Karpas-422 (cell line): ENCODE measurements at places on chromosomes 1 and 21. TPM values are rescaled to one million over a fixed set of nuclear protein-coding genes. Genes with fewer than 3 reads are reported as not detected.

Gene SPRTN
- 17.4 and 18.9 TPM in 2 replicates for total RNA-seq

- no peak overlapping the region for H3K4me3 ChIP-seq
- H3K27me3 ChIP-seq, result no peaks in the 10 kb centered on the region
- H3K36me3 ChIP-seq, result no peaks in the 10 kb centered on the region
- DNase-seq, result no peak
- no peaks in the 10 kb centered on the region for H3K4me1 ChIP-seq
Observed at GRCh38 chr1:193929374-193930033, 743.1 kb upstream of the B3GALT2 start.

- no peaks in the 10 kb centered on the region for H3K4me1 ChIP-seq
- no peaks in the 10 kb centered on the region for H3K27me3 ChIP-seq
- no peak overlapping the region for H3K4me3 ChIP-seq
- no peaks in the 10 kb centered on the region for H3K36me3 ChIP-seq
- H3K27ac ChIP-seq, result no peak overlapping the region
Observed at GRCh38 chr1:65509912-65510680, 89.6 kb downstream of the LEPR start.

DNA sequence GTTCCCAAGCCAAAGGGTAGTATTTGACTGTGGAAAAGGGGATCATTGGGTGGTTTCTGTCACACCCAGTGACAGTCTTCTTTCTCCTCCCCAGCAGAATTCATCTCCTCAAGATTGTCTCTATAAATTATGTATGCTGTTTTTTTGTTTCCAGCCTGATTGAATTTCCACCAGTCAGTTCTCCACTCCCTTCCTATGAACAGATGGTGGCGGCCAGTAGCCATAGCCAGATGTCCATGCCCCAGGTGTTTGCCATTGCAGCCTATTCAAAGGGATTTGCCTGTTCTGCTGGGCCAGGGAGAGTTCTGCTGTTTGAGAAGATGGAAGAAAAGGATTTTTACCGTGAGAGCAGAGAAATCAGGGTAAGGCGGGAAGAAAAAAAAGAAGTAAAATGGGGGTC, 12.9 kb downstream of the CFAP57 start:
- DNase-seq, result peak; percentile 2
- H3K27ac ChIP-seq, result no peak overlapping the region
- no peak overlapping the region for H3K4me3 ChIP-seq
- no peaks in the 10 kb centered on the region for H3K36me3 ChIP-seq

GRCh38 chr1:31798433-31799195, 17.2 kb downstream of the SPOCD1 start:
- no peaks in the 10 kb centered on the region for H3K36me3 ChIP-seq
- H3K27ac ChIP-seq, result no peak overlapping the region
- no peaks in the 10 kb centered on the region for H3K27me3 ChIP-seq
- peaks cover 8% of the 10 kb centered on the region for H3K4me1 ChIP-seq

Gene THEM5
- not detected in 2 replicates for total RNA-seq

DNA sequence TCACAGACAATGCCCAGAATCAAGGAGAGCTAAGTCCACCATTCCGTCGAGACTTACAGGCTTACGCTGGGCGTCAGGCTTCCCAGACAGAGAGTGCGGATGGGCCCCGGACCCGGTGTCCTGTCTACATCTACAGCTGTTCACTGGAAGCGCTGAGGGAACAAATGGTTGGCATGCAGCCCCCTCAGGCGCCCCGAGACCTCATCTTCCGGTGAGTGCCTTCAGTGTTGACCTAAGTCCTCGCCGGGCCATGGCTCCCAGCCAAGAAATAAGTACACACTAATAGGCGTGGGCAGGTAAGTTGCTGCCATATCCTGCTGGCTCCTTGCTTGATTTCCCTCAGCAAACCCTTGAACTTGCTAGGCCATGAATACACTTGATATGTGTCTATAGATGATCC, 26.2 kb downstream of the HYI start:
- H3K36me3 ChIP-seq, result 0 out of 2 replicates have a peak, but pooled peaks cover 4% of the 10 kb centered on the region
- H3K4me1 ChIP-seq, result no peaks in the 10 kb centered on the region
- no peaks in the 10 kb centered on the region for H3K27me3 ChIP-seq
- no peak for DNase-seq
- H3K27ac ChIP-seq, result no peak overlapping the region

Gene TMEM81
- 1.7 and 2.2 TPM in 2 replicates for total RNA-seq

- no peaks in the 10 kb centered on the region for H3K36me3 ChIP-seq
- H3K27ac ChIP-seq, result no peak overlapping the region
- DNase-seq, result no peak
- no peaks in the 10 kb centered on the region for H3K27me3 ChIP-seq
Observed at GRCh38 chr1:212916481-212917133, 33.7 kb upstream of the VASH2 start.

GRCh38 chr21:26041431-26042180, 129.0 kb downstream of the APP start:
- H3K27me3 ChIP-seq, result no peaks in the 10 kb centered on the region
- no peaks in the 10 kb centered on the region for H3K36me3 ChIP-seq
- H3K27ac ChIP-seq, result no peak overlapping the region
- no peaks in the 10 kb centered on the region for H3K4me1 ChIP-seq
- no peak for DNase-seq

Gene KCNJ9
- not detected in 2 replicates for total RNA-seq

Gene ALG6
- 37.7 and 101 TPM in 2 replicates for total RNA-seq

- no peaks in the 10 kb centered on the region for H3K4me1 ChIP-seq
- no peaks in the 10 kb centered on the region for H3K27me3 ChIP-seq
- H3K4me3 ChIP-seq, result no peak overlapping the region
- DNase-seq, result no peak
Observed at GRCh38 chr1:185487936-185488335, 170.9 kb upstream of the IVNS1ABP start.

DNA sequence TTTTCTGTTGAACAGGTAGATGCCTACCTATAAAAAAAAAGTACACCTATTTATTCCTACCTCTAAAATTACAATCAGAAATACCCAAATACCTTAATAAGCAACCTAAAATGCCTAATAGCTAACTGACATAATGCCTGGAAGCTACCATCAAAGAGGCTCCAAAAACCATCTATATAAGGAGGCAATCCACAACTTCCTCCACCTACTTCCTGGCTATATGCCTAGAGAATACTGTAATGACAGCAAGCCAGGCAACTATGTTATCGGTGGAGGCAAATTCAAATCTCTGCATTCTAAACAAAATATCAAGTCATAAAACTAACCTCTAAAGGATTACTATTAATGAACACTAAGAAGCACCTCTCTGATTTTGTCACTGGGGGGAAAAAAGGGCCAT, 10.1 kb downstream of the ZNF644 start:
- H3K27ac ChIP-seq, result no peak overlapping the region
- H3K36me3 ChIP-seq, result peaks cover 61% of the 10 kb centered on the region
- H3K4me3 ChIP-seq, result no peak overlapping the region

GRCh38 chr1:145983206-145983675, 13.1 kb downstream of the TXNIP start:
- DNase-seq, result no peak
- peaks cover 31% of the 10 kb centered on the region for H3K4me1 ChIP-seq
- no peak overlapping the region for H3K27ac ChIP-seq
- no peaks in the 10 kb centered on the region for H3K36me3 ChIP-seq
- H3K4me3 ChIP-seq, result no peak overlapping the region

GRCh38 chr1:15258833-15259621, 12.0 kb downstream of the FHAD1 start:
- no peaks in the 10 kb centered on the region for H3K27me3 ChIP-seq
- H3K4me3 ChIP-seq, result no peak overlapping the region
- peak; percentile 24 for DNase-seq
- H3K4me1 ChIP-seq, result no peaks in the 10 kb centered on the region
- no peak overlapping the region for H3K27ac ChIP-seq

Gene CFHR4
- not detected in 2 replicates for total RNA-seq

- no peak for DNase-seq
- H3K27ac ChIP-seq, result no peak overlapping the region
- no peak overlapping the region for H3K4me3 ChIP-seq
- no peaks in the 10 kb centered on the region for H3K27me3 ChIP-seq
- peaks cover 1% of the 10 kb centered on the region for H3K4me1 ChIP-seq
Observed at GRCh38 chr1:33370301-33370700, 49.4 kb upstream of the A3GALT2 start.

Gene SLC35F3
- total RNA-seq, result not detected in 2 replicates

Gene TBX19
- 1.1 and 4.1 TPM in 2 replicates for total RNA-seq

Gene PROK1
- not detected in 2 replicates for total RNA-seq

- H3K4me1 ChIP-seq, result no peaks in the 10 kb centered on the region
- H3K4me3 ChIP-seq, result no peak overlapping the region
Observed at GRCh38 chr1:224621813-224622682, 5.9 kb downstream of the CNIH3 start.

DNA sequence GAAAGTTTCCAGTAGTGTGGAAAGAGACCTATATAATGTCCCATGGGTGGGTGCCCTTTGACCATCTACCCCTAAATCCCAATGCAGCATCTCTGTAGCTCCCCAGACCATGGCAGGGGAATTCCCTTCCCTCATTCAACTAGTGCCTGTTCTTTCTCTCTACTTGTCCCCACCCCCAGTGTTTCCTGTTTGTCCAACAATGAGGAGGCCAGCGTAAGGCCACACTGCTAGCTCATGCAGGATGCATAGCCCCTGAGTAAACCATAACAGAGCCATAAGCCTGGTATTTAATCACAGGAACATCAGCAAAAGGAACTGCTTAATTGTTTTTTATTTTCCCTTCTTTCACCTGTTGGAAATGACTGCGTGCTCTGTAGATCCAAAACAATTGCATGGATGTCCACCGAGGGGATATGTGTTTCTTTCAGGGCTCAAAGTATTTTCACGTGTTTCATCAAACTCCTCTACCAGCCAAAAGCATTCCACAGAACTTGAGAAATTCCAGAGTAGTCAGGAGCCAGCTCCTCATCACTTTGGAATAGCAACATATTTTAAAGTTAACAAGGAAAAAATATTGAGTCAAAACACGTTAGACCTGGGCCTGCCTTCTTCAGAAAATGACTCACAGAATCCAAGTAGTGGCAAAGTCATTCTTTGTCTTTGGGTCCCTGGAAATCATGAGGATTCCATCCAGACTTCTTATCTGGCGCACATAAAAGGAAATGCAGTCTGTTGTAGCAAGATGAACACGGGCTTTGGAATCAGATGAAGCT, 162.5 kb upstream of the SGIP1 start:
- DNase-seq, result no peak
- H3K36me3 ChIP-seq, result 0 out of 2 replicates have a peak, but pooled peaks cover 8% of the 10 kb centered on the region
- no peak overlapping the region for H3K27ac ChIP-seq
- H3K4me3 ChIP-seq, result no peak overlapping the region
- H3K4me1 ChIP-seq, result peaks cover 48% of the 10 kb centered on the region
- H3K27me3 ChIP-seq, result no peaks in the 10 kb centered on the region

DNA sequence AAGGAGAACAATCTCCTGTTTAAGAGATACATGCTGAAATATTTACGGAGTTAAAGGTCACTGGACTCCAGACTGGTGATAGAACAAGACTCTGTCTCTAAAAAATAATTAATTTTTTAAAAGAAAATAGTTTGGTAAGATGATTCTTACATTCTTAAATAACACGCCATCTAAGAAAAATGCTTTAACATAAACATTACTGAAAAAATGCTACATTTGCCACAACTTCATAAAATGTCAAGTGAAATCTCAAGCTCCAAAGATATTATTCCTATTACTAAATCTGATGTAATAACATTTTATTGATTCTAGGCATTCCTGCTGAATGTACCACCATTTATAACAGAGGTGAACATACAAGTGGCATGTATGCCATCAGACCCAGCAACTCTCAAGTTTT, 4.1 kb downstream of the ANGPTL3 start:
- no peaks in the 10 kb centered on the region for H3K27me3 ChIP-seq
- no peak overlapping the region for H3K27ac ChIP-seq
- H3K4me3 ChIP-seq, result no peak overlapping the region
- no peaks in the 10 kb centered on the region for H3K4me1 ChIP-seq
- H3K36me3 ChIP-seq, result no peaks in the 10 kb centered on the region

Gene HUNK
- total RNA-seq, result not detected in 2 replicates

- no peaks in the 10 kb centered on the region for H3K27me3 ChIP-seq
- peaks cover 39% of the 10 kb centered on the region for H3K36me3 ChIP-seq
- no peak overlapping the region for H3K27ac ChIP-seq
- H3K4me1 ChIP-seq, result peaks cover 16% of the 10 kb centered on the region
- DNase-seq, result peak; percentile 32
Observed at GRCh38 chr1:246726881-246727280, 2.7 kb downstream of the SCCPDH start.

DNA sequence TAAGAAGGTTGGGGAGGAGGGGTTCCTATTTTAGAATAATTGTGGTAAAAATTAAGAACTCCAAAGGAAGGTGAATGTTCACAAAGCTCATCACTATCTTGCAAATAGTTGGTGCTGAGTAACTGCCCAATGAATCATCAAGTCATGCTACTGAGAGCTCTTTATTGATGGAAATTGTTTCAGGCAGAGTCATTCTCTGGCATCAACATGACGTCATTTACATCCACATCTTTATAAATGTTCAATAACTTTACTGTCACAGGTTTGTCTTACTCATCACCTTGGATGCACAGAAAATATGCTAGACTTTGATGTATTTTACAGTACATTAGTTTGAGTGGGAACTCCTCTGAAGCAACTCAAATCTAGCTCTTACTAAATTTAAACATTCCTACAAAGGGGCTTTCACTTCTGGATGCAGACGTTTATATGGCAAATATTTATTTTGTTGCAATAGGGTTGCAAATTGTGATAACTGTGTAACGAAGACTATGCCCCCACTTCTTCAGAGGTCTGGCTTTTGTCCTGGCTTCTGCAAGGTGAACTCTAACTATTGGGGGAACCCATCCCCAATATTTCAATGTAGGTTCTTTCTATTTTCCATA, 273.7 kb upstream of the AJAP1 start:
- no peak for DNase-seq
- no peak overlapping the region for H3K27ac ChIP-seq
- no peaks in the 10 kb centered on the region for H3K27me3 ChIP-seq
- H3K36me3 ChIP-seq, result no peaks in the 10 kb centered on the region
- H3K4me1 ChIP-seq, result no peaks in the 10 kb centered on the region; the same call in 1 of the 2 replicates

Gene RABGAP1L
- total RNA-seq, result 28.9 and 39.5 TPM in 2 replicates

DNA sequence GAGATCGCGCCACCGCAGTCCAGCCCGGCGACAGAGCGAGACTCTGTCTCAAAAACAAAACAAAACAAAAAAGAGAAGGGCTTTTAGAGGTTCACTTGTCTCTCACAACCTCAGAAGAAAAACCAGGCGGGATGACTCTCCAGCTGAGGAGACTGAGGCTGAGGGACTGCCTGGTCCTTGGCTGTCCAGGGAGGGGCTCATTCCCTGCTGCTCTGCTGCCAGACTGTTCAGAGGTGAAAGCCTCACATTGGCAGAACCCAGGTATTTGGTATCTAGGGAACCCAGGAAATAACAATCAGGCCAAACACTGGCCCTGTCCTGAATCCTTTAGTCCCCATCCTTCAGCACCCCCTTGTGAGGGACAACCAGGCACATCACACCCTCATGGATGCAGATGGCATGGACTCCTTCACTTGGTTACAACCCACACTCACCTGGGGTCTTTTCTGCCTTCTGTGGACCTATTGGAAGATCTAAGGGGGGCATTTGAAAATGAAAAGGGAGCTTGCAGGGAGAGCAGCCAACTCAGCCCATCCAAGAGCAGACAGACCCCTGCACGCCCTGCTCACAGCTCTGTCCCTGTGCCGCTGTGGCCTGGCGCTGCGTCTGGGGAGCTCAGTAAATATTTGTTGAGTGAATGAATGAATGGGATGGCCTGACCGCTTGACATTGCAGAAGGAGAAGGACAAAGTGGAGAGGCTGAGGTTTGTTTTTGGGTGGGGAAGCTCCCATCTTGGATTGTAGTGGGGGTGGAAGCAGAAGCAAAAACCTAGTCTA, 33.4 kb downstream of the CD247 start:
- H3K27ac ChIP-seq, result no peak overlapping the region
- no peaks in the 10 kb centered on the region for H3K27me3 ChIP-seq
- no peaks in the 10 kb centered on the region for H3K36me3 ChIP-seq
- no peak for DNase-seq
- no peaks in the 10 kb centered on the region for H3K4me1 ChIP-seq
- no peak overlapping the region for H3K4me3 ChIP-seq
